ENCODE measurements at places on chromosomes 16 and 17. TPM values are rescaled to one million over a fixed set of nuclear protein-coding genes. Genes with fewer than 3 reads are reported as not detected.

DNA sequence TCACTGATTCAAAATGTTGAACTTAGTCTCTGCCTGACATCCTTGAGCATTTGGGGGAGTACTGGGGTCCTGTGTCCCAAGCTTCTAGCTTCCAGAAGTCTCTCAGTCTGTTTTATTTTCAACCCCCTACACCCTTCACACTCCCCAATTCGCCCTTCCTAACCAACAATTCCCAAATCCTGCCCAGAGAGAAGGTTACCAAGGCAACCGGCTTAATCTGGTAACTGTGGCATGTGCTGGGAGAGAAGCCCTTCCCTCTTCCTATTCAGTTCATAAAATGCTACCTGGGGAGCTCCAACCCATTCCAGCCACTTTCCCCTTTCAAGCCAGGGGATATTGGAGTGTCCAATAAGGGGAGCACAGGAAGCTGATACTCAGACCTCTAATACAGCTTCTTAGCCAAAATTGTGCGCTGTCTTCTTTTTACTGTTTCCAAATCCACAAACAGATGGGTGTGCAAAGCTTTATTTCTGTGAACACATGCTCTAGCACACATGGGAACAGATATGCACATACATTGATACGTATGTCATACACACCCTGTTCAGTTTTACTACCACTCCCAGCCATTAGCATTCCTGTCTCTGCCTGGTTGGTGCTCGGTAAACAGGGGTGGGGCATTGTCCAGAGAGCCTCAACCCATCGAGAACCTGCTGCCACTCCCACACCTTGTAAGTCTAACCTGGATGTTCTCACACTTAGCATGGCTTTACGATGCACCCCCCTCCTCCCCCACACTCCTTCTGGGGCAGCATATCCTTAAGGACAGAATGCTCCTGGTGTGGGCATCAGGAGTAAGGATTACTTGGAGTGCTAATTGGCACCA, 1.1 kb upstream of the RAPGEFL1 start:
- no peak for DNase-seq

DNA sequence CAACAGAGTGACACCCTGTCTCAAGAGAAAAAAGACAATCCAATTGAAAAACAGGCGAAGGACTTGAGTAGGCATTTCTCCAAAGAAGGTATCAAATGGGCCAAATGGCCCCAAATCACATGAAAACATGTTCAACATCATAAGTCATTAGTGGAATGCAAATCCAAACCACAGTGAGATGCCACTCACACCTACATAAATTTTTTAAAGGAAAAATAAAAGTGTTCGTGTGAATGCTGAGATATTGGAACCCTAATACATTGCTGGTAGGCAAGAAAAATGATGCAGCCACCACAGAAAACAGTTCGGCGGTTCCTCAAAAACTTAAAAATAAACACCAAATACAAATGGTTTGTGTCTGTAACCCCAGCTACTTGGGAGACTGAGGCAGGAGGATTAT, 45.2 kb downstream of the PIGL start:
- DNase-seq, result no peak

DNA sequence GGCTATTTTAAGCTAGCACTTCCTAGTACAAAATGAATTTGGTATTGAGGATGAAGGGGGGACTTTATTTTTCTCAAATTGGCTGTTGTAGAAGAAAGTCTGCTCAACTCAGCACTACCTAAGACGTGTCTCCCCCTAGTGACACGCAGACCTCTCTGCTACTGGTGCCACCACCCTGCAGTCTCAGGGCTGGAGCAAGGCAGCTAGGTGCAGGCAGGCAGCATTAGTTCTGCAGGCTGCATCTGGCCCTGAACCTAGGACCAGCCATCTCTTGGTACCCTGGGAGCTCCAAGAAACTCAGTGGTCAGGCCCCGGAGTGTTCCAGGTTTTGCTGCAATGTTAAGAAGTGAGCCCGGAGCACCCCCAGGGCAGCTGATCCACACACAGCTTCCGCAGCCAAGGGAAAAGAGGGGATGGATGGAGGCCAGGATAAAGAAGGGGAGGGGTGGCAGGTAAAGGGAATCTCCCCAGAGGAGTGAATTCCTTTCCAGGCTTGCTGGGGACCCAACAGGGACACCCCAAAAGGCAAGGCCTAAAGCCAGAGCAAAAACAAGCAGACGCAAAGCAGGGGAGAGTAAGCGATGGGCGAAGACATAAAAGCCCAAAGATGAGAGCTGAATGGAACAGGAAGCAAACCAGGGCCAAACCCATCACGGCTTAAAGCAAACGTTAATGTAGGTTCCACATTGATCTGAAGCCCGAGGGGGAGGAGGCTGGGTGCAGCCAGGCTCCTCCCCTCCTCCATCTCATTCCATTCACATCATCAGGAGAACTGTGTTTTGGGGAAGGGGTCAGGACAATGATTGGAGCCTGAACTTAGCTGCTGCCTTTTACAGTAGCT, 200.5 kb downstream of the ZFHX3 start:
- peak; percentile 42 for DNase-seq

GRCh38 chr16:47644166-47644565, 183.0 kb downstream of the PHKB start:
- peak; percentile 91 for DNase-seq

ATP2A1 gene
- 0.33 TPM for total RNA-seq

Data from fibroblast of lung (primary cell).